ENCODE measurements at places on chromosomes 1 and 21.

DNA sequence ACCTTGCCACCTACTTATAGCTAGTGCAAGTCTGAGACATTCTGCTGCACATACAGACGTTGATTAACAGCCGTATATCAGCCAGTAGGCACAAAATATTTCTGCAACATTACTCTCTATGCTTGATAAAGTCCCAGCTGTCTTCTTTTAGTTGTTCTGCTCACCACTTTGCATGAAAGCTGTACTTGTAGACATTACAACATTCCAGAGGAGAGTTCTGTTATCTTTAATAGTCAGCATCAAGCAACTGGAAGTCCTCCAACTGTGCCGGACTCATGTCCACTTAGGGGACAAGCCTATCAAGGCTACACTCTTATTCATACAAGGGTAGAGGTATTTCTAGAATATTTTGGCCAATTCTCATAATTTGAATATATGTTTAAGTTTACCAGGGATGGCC lies 50.0 kb downstream of the CACHD1 start:
- DNase-seq = no peak

- peak; percentile 15 for DNase-seq
Measured at GRCh38 chr1:7110321-7110720, 325.1 kb downstream of the CAMTA1 start.

DNA sequence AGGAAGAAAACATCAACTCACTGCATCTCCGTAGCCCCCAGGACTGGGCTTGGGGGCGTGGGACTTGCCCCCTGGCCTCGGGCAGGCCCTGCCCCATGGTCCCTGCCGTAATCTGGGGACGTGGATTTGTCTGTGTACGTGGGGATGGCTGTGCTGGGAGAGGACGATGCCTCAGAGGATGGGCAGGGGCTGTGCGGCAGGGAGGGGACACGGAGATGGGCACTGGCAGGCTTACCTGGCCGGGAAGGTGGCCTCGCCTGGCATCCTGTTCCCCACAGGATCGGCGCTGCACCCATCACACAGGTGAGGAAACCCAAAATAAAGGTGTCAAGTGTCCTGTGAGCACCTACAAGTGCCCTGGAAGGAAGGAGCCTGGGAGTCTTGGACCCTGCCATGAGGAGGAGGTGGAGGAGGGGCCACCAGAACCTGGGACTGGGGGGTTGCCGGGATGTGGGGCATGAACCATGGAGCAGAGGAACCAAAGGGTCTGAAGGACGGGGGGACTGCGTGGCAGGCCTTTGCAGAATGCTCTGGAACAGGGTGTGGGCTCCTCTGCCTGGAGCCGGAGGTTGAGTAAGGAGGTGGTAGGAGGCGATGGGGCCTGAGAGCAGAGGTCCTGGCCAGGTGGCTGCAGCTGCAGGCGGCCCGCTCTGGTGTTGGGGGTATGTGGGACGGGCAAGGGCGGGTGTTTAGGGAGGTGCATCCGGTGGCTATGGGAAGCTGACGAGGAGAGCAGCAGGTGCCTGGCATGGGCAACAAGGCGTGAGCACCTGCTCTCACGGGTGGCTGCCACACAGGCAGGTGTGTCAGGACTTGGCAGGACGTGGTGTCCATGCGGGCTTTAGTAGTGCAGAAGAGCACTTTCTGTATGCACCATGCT lies 27.8 kb upstream of the LRRC3 start:
- DNase-seq = no peak

DNA sequence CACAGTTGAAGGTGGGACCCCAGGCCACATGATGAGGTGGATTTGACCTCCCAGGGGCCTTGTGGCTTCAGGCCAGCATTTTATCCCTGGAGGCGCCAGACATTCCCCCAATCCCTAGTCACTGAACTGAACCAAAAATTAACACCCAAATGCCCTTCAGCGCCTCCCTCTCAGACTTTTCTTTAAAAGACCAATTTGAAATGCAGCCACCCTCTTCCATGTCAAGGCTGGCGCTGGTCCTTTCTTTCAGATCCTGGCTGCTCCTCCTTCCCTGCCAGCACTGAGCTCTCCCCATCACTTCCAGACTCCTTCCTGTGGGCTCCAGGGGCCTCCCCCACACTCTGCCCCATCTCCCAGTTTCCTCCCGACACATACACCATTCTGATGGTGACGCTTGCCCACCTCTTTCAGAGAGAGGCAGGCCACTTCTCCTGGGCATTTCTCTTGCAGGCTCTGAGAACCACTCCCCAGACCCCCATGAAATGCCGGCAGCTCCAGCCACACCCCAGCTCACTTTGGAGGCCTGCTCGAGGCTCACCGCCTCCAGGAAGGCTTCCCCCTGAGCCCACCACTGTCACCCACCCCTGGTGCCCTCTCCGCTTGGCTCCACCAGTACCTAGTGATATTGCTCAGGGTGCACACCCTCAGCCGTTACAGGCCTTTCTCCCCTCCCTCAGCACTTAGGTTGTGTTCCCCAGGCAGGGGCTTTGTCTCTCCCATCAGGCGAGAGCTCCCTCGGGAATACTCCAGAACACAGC lies 27.0 kb downstream of the NAV1 start:
- DNase-seq = no peak

GRCh38 chr1:27153549-27153886 lies 1.4 kb downstream of the SLC9A1 start:
- DNase-seq = no peak

DNA sequence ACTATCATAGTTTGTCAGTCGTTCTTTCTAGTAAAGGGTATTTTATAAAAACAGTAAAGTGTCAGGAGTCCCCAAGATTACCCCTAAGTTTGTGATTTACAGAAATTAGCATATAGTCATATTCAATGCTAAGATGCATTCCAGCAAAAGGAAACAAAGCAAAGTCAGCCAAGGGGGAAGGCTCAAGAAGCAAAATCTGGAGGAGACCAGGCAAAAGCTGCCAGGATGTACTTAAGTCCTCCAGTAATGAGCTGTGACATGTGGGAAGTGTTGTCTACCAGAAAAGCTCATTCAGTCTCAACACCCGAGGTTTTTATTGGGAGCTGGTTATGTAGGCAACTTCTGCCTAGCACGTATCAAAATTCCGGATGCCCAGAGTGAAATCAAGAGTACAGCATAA lies 373.4 kb upstream of the TMPRSS15 start:
- DNase-seq = no peak

DNA sequence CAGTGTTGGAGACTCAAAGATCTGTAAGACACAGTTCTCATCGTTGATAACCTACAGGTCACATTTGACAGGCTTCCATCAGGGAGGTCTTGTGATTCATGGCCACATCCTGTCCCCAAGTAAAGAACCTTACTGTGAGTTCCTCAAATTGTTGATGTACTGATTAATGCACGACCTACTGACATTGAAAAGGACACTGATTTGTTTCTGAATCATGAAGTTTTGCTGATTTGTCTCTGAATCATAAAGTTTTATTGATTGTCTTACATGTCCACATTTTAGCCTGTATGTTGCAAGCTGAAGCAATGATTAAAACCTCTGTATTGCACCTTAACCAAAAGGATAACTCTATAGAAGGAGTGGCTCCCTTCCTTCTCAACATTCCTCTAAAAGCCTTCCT lies 476.3 kb upstream of the RUNX1 start:
- DNase-seq = no peak

DNA sequence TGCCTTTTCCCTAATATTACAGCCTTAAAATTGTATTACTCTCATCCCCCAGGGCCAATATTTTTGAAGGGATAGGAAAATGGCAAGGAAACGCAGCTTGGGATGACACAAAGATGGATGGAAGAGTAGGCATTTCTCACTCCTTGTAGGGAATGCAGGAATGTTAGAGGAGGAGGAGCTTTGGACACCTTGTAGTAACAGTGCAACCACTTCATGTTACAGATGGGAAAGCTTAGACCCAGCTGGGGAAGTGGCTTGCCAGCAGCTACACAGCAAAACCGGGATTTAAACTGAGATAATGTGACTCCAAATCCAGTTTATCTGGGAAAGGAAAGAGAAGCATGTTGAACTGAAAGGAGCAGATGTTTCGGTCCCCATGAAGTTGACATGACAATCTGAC lies 473.7 kb upstream of the DAB1 start:
- DNase-seq = no peak

GRCh38 chr1:6648556-6648955 lies 23.9 kb downstream of the THAP3 start:
- DNase-seq = no peak

- no peak for DNase-seq
Measured at GRCh38 chr1:64072089-64072793, 131.2 kb upstream of the UBE2U start.

DNA sequence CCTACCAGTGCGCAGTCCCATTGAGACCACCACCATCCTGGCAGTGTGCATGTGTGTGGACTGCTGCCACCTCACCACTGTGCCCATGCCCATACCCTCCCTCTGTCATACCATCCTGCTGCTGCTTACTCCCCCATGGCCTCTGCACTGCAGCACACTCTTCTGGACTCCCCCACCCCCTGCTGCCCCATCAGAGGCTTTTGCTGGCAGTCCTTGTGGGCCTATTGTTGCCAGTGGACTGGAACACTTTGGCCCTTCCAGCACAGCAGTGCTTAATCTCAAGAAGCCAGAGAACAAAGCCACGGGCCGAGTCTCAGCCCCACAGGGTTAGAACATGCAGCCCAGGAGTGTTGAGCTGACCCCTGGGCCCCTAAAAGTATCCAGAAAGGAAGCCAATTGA lies 41.9 kb upstream of the IVNS1ABP start:
- no peak for DNase-seq

GRCh38 chr1:214285610-214286440 lies 4.9 kb downstream of the SMYD2 start:
- DNase-seq = no peak

DNA sequence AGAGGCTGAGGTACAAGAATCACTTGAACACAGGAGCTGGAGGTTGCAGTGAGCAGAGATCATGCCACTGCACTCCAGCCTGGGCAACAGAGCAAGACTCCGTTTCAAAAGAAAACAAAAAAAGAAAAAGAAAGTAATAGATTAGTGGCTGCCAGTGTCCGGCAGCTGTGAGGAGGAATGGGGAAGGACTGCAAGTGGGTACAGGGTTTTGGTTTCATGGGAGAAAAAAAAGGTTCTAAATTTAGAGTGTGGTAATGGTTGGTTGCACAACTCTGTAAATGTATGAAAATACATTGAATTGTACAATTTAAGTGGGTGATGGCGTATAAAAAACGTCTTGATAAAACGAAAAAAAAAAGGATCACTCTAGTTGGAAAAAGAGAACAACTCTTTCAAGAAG lies 6.7 kb downstream of the TAF1A start:
- DNase-seq = no peak

DNA sequence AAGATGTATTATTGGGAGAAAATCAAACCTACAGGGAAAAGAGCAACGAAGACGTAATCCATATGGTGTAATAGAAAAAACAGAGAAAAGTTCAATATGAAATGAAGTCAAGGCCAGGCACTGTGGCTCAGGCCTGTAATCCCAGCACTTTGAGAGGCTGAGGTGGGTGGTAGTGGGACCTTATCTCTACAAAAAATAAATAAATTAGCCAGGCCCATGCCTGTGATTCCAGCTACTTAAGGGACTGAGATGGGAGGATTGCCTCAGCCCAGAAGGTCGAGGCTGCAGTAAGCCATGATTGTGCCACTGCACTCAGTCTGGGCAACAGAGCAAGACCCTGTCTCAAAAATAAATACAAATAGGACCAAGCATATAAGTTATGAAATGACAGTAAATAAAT lies 11.4 kb downstream of the DESI2 start:
- DNase-seq = no peak

DNA sequence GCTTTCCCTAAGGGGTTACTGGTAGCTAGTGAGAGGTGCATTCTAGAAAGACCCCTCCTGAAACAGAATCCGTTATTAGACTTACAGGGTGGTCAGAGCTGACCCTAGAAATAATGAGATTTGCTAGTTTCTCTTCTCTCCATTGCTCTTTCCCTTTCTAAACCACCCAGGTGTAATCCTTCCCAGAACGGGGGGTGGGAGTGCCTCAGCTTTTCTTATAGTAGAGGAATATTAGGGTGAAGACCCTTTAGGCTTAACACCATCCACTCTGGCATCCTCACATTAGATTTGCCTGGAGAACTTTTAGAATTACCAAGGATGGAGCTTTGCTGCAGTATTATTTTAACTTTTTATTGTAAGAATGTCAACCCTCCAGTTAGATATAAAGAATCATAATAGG lies 49.4 kb downstream of the CAPN9 start:
- no peak for DNase-seq

DNA sequence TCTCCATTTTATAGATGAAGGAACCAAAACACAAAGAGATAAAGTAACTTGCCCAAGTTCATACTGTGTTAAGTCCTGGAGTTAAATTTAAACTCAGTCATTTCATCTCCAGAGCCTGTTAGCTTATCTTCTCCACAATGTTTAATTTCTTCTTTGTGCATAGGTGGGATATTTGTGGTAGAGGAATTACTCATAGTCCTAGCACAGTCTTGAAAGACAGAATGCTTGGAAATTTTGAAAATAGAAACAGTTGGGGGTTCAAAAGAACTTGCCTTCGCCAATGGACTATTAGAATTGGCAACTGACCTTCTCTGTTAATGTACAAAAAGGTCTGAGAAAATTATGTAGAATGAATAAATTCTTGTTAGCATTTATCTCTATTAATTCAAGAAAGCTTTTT lies 832.0 kb upstream of the PRMT6 start:
- no peak for DNase-seq

- no peak for DNase-seq
Measured at GRCh38 chr1:43220905-43221778, 48.6 kb upstream of the TMEM125 start.

- no peak for DNase-seq
Measured at GRCh38 chr1:25854554-25854953, 4.7 kb downstream of the AUNIP start.

GRCh38 chr1:241590719-241591118 lies 49.5 kb downstream of the CHML start:
- no peak for DNase-seq

DNA sequence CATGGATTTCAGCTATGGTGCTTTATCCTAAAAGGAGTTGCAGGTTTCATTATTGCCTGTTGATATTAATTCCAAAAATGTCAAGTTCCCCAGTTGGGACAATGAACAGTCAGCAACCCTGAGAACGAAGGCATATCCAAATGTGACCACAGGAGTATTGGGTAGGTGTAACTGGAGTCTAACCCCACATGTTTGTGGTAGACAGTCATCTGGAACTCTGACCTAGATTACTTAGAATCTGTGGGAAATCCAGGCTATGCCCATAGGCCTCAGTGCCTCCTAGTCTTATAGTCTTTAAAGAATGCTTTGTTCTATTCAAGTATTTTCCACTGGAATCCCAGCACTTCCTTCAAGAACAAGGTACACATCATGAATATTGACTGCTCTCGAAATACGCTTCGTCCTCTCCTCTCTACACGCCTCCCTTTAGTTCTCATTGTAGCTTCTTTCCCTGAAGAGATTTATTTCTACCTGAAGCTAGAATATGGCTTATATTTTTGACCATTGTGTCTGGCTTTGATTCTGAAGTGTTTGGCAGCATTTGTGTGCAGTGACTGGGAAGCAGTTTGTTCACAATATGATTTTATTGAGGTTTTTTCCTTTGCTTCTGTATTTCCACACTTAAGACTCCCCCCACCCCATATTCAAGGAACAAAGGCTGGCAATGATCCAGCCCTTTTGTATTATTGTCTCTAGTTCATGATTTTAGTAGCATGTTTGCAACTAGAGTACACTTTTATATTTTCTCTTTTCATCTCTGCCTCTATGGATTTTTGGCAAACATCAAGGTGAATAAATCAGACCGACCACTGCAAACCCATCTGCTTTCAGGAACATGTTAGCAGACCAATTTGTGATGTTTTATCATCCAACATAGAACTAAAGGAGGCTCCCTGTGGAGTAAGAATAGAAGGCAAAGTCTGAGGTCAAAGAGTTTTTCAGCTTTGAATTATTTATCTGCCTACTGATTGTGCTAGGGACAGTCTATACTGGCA lies 178.6 kb downstream of the GPR52 start:
- DNase-seq = peak; percentile 61

Measured in urothelium cell line (cell line).